ENCODE measurements at places on chromosomes 1 and 21. TPM values are rescaled to one million over a fixed set of nuclear protein-coding genes. Genes with fewer than 3 reads are reported as not detected.

- H3K36me3 ChIP-seq, result no peaks in the 10 kb centered on the region
- H3K27ac ChIP-seq, result peak overlapping the region; percentile 100
- H3K27me3 ChIP-seq, result no peaks in the 10 kb centered on the region
- H3K4me3 ChIP-seq, result peak overlapping the region; percentile 95
- DNase-seq, result peak; percentile 63
Measured at GRCh38 chr1:115098979-115099692, 9.8 kb upstream of the TSPAN2 start.

- H3K27ac ChIP-seq, result no peak overlapping the region
- no peaks in the 10 kb centered on the region for H3K36me3 ChIP-seq
- H3K4me1 ChIP-seq, result peaks cover 9% of the 10 kb centered on the region
- H3K4me3 ChIP-seq, result no peak overlapping the region
- no peak for DNase-seq
Measured at GRCh38 chr1:42732126-42732680, 7.8 kb downstream of the CLDN19 start.

Gene PADI2
- total RNA-seq, result 0.57 TPM

Gene SPATA21
- total RNA-seq, result not detected

DNA sequence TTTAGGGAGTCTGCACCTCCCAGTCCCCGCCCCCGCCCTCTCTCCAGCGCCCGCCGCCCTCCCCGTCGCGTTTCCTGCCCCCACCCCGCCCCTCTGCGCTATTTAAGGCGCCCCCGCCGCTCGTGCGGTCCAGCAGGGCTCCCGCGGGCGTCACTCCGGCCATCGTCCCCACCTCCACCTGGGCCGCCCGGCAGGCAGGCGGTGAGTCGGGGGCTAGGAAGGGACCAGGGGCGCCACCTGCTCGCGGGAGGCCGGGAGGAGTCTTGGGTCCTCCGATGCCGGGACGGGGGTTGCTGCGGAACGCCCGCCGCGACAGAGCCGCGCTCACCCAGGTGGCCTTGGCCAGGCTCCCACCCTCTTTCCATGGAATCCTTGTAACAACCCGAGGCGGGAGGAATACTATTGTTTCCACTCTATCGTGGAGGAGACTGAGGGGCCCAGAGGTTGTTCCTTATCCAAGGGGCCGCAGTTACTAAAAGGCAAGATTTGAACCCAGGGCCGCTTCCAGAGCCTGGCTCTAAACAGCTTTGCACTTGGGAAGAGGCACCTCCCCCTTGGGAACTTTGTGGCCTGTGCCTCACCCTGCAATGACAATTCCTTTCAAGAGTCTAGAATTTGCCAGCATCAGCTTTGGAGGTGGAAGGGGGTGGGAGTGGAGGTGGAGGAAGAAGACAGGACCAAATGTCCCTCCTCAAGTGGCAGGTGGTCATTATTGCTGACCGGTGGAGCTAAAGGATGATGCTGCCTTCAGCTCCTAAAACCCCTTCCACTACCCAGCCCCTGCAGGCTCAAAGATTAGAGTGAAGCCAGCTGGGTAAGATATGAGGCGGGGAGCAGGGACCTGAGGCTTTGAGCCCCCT is at the start of gene GJA4:
Gene GJA4 (plus strand): TSS at position 132 of the 860 bp plus-strand sequence. CDS start 1,215 bp downstream, outside the sequence.
- no peaks in the 10 kb centered on the region for H3K36me3 ChIP-seq
- H3K27ac ChIP-seq, result no peak within 1 kb of the TSS
- peaks cover 6% of the 10 kb centered on the region for H3K4me1 ChIP-seq
- peak within 1 kb of the TSS; percentile 56 for H3K4me3 ChIP-seq
- DNase-seq, result no peak
- peaks cover 49% of the 10 kb centered on the region for H3K27me3 ChIP-seq

GRCh38 chr1:195915826-195916225 is 692.4 kb downstream of the KCNT2 start:
- no peaks in the 10 kb centered on the region for H3K36me3 ChIP-seq
- no peak overlapping the region for H3K27ac ChIP-seq
- no peaks in the 10 kb centered on the region for H3K4me1 ChIP-seq

DNA sequence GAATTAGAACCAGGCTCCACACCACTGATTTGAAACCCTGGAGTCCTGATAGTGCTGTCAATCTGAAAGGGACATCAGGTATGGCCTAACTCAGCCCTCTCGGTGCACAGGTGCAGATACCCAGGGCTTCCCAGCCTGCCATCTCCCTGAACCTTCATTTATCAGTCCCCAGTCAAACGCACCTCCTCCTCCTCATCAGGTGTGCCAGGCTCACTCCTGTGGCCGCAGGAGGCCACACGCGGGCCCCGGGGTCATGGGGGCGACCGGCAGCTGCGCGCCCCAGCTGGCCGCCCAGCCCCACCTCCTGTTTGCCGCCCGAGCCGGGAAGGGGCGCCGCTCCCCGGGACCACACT is 572 bp downstream of the FUCA1 start:
- H3K4me1 ChIP-seq, result peaks cover 18% of the 10 kb centered on the region
- no peak for DNase-seq
- H3K27ac ChIP-seq, result peak overlapping the region; percentile 89
- no peaks in the 10 kb centered on the region for H3K36me3 ChIP-seq
- H3K4me3 ChIP-seq, result peak overlapping the region; percentile 93

- H3K27me3 ChIP-seq, result peaks cover 19% of the 10 kb centered on the region
- H3K4me3 ChIP-seq, result no peak overlapping the region
- no peak for DNase-seq
- H3K36me3 ChIP-seq, result no peaks in the 10 kb centered on the region
Measured at GRCh38 chr21:33898586-33898985, 17.0 kb downstream of the ATP5PO start.

- H3K27me3 ChIP-seq, result peaks cover 5% of the 10 kb centered on the region
- H3K36me3 ChIP-seq, result no peaks in the 10 kb centered on the region
- H3K4me1 ChIP-seq, result peaks cover 13% of the 10 kb centered on the region
- H3K27ac ChIP-seq, result no peak overlapping the region
- H3K4me3 ChIP-seq, result no peak overlapping the region
Measured at GRCh38 chr1:91585982-91586381, 85.3 kb downstream of the CDC7 start.

GRCh38 chr1:214029796-214030195 is 42.0 kb downstream of the PROX1 start:
- no peak for DNase-seq
- H3K27ac ChIP-seq, result no peak overlapping the region
- no peaks in the 10 kb centered on the region for H3K36me3 ChIP-seq
- no peaks in the 10 kb centered on the region for H3K4me1 ChIP-seq

DNA sequence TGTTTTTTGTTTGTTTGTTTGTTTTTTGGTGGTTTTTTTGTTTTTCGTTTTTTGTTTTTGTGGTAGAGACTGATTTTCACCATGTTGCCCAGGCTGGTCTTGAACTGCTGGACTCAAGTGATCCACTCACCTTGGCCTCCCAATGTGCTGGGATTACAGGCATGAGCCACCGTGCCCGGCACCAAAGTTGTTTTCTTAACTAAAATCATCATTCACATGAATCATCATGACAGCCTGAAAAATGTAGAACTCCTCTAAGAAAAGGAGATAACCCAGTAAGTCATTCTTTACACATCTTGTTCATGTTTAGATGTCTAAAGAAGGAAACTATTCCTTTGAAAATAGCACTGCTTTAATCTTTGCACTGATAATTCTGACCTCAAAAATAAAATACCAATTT is 37.5 kb downstream of the DISP1 start:
- H3K4me3 ChIP-seq, result no peak overlapping the region
- no peaks in the 10 kb centered on the region for H3K27me3 ChIP-seq
- no peak overlapping the region for H3K27ac ChIP-seq
- H3K4me1 ChIP-seq, result no peaks in the 10 kb centered on the region
- peaks cover 3% of the 10 kb centered on the region for H3K36me3 ChIP-seq

Gene DIO1
- not detected for total RNA-seq

Gene GUCA2B
- total RNA-seq, result not detected

DNA sequence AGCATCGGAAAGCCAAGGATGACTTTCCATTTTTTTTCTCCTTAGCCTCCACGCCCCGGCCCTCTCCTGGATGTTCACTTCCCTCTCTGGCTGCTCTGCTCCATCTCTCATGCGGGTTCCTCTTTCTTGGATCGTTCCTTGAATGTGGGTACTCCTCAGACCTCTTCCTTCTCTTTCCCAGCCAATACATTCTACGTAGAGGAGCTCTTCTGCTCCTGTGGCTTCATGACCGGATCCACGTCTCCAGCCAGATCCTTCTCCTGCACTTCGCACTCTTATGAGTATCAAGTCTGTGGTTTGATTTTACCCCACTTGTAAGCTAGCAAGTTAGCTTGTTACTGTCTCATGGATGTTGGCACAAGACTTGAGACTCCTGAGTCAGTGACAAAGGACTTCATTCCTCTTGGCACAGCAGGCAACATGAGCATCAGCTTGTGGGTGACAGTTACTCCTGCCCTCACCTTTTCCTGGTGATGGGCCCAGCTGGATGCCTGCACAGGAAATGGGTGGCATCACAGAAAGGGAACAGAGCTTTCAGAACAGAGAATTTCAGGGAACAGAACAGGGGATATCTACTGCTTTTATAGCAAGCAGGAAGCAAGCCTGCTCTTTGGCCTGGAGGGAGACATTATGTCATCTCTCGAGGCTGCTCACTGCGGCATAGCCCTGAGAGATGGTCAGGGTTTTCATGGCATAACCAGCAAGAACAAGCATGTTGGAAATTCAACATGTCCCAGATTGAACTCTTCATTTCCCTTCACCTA is 100.1 kb upstream of the KIF26B start:
- peaks cover 19% of the 10 kb centered on the region for H3K4me1 ChIP-seq
- no peak for DNase-seq
- no peak overlapping the region for H3K4me3 ChIP-seq
- peaks cover 14% of the 10 kb centered on the region for H3K36me3 ChIP-seq
- H3K27ac ChIP-seq, result peak overlapping the region; percentile 87

DNA sequence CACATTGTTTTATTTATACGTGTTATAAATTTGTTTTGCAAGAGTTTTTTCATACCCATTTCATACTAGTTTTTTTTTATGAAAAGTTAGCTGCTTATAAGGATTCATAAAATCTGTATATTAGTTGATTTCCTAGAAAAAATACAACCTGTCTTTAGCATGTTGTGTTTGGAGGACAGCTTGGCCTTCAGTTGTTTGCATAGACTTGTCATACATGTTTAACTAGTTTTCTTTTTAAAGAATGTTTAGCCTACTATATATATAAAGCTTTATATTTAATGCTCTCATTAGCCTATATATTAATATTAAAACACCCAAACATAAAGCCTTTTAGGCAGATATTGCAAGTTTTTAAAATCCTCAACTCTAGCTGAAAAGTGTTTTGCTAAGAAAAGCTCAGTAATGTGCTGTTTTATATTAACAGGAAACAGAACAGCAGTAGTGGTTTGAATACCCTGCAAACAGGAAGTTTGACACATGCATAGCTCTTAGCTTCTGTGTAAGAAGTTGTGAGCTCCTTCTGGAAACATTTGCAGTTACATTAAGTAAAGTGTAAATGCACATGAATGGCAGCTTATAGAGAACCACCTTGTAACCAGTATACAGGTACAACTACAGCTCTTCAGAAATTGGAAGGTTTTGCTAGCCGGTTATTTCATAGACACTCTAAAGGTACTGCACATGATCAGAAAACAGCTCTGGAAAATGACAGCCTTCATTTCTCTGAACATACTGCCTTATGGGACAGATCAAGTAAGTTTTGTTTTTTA is at the start of gene PRKACB:
Gene PRKACB (plus strand): TSS at position 476 of the 770 bp plus-strand sequence. CDS start 91 bp downstream, at position 567.
- H3K27ac ChIP-seq, result peak within 1 kb of the TSS; percentile 97
- peaks cover 19% of the 10 kb centered on the region for H3K4me1 ChIP-seq
- no peaks in the 10 kb centered on the region for H3K36me3 ChIP-seq
- DNase-seq, result peak; percentile 5
- peak within 1 kb of the TSS; percentile 93 for H3K4me3 ChIP-seq

Gene ADGRL4
- not detected for total RNA-seq

Gene FTCD
- 1.1 TPM for total RNA-seq

Gene TP73
- total RNA-seq, result not detected

DNA sequence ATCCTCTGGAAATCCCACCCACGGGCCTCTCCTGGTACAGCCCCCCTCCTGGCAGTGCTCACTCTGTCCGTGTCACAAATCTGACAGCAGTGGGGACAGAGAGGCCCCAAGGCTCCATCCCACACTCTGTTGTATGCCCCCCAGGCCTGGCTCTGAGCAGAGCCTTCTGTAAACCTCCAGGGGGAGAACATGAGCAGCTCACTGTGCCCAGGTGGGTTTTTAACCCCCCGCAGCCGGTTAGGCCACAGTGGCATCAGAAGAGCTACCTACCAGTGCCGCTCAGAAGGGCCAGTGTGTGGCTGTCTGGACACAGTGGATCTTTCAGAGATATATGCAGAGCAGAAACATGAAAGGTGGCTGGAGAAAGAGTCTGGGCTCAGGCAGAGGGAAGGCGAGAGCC is 12.0 kb upstream of the GPR153 start:
- H3K27me3 ChIP-seq, result no peaks in the 10 kb centered on the region
- DNase-seq, result no peak
- peaks cover 2% of the 10 kb centered on the region for H3K4me1 ChIP-seq
- H3K36me3 ChIP-seq, result no peaks in the 10 kb centered on the region
- H3K4me3 ChIP-seq, result no peak overlapping the region

- no peaks in the 10 kb centered on the region for H3K27me3 ChIP-seq
- peaks cover 16% of the 10 kb centered on the region for H3K4me1 ChIP-seq
- peaks cover 3% of the 10 kb centered on the region for H3K36me3 ChIP-seq
- H3K4me3 ChIP-seq, result no peak overlapping the region
Measured at GRCh38 chr1:24491577-24492360, 10.9 kb upstream of the RCAN3 start.
